ENCODE measurements at places on chromosomes 1 and 21.

- DNase-seq = no peak
These were observed 50.1 kb downstream of the COQ8A start for GRCh38 chr1:226990133-226990716.

GRCh38 chr1:53411541-53412152 lies 47.6 kb upstream of the DMRTB1 start:
- no peak for DNase-seq

- DNase-seq = peak; percentile 63
These were observed 1.1 kb upstream of the CACYBP start for GRCh38 chr1:174998569-174999215.

GRCh38 chr1:21666576-21667320 lies 2.4 kb downstream of the RAP1GAP start:
- no peak for DNase-seq

DNA sequence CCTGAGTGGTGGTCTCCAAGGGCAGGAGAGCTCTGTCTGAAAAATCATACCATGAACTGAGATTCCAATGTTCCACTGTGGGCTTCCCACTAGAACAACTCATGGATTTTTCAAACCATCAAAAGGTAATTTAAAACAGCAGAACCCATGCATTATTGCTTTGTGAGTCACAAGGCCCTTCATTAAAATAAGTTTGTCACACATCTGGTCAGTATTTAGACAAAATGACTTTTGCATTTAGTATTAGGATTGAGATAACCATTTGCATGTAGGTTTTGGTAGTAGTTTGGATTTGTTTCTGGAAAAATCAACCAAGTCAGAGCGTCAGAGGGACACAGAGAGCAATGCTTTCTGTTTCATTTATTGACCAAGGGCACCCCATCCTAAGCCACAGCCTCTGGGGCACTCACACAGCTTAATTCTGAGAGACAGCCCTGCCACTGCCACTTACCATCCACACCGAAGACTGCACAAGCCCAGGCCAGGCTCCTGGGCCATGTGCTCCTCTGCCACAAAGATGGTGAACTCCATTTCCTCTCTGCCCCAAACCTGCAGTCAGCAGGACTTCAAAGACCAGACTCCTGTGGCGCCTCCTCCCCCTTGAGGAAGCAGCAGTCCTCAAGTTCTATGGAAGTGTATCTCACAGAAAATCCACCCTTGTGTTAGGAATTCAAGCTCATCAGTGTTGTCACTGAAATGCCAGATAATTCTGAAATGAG lies 132.6 kb upstream of the DUSP10 start:
- DNase-seq = peak; percentile 59

- DNase-seq = no peak
These were observed 448.3 kb downstream of the PTPRC start for GRCh38 chr1:199087144-199087543.

- DNase-seq = no peak
These were observed 467.6 kb upstream of the PKN2 start for GRCh38 chr1:88216441-88216840.

DNA sequence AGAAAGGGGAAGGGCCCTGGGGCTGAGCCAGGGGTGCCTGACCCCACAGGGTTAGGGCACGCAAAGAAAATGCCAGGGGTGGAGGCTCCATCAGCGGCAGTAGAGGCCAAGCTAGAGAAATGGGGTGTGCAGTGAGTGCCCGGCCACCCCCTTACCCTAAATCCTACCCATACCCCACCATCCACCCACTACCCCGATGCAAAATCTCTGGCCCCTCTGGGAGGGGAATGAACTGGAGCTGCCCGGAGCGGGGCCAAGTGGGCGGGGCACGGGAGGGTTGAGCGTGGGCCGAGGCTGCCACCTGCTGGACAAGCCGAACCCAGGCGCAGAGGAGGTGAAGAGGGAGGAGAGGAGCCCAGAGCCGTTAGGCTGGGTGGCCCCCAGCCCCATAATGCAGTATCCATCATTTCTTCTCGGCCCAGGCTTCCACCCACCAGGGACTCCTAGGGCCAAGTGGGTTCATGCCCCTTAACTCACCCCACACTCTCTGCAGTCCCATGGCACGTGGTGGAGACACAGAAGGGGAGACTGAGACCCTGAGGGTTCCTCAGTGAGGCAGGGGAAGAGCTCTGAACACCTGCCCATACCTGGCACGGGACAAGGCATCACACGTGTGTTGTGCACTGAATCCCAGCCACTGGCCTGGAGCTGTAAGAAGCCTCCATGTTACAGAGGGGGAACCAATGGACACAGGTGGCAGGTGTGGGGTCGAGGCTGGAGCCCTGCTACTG lies 1.4 kb upstream of the C1QC start:
- peak; percentile 24 for DNase-seq

DNA sequence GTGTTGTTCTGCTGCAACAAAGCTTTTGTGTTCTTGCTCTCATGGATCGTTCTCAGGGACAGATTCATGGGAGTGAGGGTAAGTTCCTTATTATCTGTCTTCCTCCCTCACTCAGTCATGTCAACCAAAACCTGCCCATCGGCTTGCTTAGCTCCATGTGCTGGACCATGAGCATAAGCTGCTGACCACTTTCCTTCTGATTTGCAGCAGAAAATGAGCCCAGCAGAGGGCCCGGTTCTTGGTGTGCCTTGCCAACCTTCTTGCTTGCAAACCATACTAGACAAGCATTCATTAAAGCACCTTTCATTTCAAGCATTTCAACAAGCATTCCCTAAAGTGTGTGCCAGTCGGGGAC lies 64.0 kb upstream of the COA6 start:
- no peak for DNase-seq

- DNase-seq = peak; percentile 85
These were observed 191.4 kb downstream of the KCNK2 start for GRCh38 chr1:215273838-215274516.

- no peak for DNase-seq
These were observed 63.6 kb downstream of the RHBG start for GRCh38 chr1:156432669-156433018.

GRCh38 chr1:154154534-154155191 lies at the start of gene NUP210L:
Gene NUP210L, minus strand, starts transcription at chr1:154155073.
- no peak for DNase-seq

- no peak for DNase-seq
These were observed 462 bp upstream of the RXRG start for GRCh38 chr1:165445388-165445787.

- DNase-seq = no peak
These were observed 37.3 kb downstream of the GPR137B start for GRCh38 chr1:236179634-236180033.

- peak; percentile 38 for DNase-seq
These were observed at the start of gene IFNAR2 for GRCh38 chr21:33229784-33230544. Gene IFNAR2, plus strand, starts transcription at chr21:33229938. Its CDS starts 11,985 bp downstream, at chr21:33241923.

- no peak for DNase-seq
These were observed 144.5 kb downstream of the NAV1 start for GRCh38 chr1:201683397-201683796.

- no peak for DNase-seq
These were observed 4.3 kb downstream of the MGST3 start for GRCh38 chr1:165635329-165635728.

GRCh38 chr1:229275005-229275404 lies 4.1 kb downstream of the RAB4A start:
- DNase-seq = no peak

- DNase-seq = peak; percentile 47
These were observed 357.0 kb downstream of the GPATCH2 start for GRCh38 chr1:217273866-217274265.

- DNase-seq = peak; percentile 72
These were observed 14.8 kb upstream of the PAQR6 start for GRCh38 chr1:156262461-156263287.

GRCh38 chr21:15682977-15683376 lies 46.8 kb upstream of the USP25 start:
- DNase-seq = peak; percentile 35

DNA sequence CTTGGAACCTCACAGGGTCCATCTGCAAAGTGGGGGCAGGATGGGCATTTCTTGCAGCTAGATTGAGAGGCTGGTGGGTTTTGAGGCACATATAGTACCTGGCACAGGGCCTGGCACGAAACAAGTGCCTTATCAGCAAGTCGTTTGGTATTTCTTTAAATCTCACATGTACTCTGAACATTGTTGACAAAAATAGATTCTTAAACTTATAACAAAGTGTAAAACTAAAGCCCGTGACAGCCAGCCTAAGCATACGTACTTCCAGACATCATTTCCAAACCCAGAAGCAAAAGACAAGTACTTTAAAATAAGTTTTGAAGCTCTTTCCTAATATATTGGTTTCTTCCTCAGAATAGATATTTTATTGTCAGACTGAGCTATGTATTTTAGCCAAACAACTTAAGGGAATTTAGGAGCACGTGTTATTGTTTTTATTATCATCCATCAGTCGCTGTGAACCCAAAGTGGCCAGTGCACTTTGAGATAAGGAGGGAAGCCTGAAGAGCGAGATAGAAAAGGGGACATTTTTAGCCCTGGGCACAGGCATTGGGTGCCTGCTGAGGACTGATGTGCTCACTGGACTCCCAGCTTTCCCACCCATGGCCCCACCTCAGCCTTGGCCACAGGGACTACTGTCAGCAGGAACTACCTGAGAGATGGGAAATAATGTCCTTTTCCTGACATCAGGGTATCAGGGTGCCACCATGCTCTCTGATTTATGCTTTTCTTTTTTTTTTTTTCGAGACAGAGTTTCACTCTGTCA lies 3.0 kb downstream of the FBLIM1 start:
- DNase-seq = no peak

DNA sequence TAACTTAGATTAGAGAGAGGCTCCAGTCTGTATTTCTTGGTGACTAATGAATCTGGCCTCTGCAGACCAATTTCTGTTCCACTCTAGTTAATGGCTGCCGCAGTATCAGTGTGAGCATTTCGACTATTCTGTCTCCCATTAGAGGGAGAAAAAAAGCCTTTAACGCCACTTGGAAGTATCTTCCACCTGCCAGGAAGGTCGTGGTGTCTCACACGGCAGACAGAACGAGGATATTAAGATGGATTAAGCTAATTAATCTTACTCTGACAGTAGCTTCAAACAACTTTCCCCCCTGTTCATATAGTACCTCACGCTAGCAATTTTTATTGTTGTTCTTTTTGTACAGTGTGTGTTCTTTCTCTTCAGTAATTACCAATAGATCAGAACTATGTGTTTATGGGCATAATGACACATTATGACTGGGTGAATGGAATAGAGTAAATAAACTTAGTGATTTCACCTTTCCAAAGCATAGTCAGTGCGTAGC lies 153.8 kb downstream of the ADGRL2 start:
- no peak for DNase-seq

GRCh38 chr1:24961961-24962861 lies 32.1 kb upstream of the RUNX3 start:
- no peak for DNase-seq

GRCh38 chr1:59295618-59296017 lies 1.3 kb upstream of the FGGY start:
- DNase-seq = no peak

DNA sequence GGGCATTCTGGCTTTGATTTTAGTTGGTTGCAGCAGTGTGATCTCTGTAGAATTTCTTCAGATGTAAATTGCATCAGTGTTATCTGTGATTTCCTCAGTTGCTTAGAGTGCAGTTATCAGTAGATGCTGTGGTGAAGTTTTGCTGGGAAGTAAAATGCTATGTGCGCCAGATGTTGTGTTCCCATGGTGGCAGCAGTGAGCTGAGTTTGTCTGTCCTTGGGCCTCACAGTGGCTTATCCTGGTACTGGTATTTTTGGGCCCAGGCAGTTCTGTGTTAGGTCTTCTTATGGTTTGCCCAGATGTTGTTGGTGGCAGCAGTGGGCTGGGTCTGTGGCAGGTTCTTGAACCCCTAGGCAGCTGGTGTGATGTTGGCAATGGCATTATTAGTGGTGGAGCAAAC lies 1242.1 kb downstream of the PLA2G4A start:
- DNase-seq = no peak

DNA sequence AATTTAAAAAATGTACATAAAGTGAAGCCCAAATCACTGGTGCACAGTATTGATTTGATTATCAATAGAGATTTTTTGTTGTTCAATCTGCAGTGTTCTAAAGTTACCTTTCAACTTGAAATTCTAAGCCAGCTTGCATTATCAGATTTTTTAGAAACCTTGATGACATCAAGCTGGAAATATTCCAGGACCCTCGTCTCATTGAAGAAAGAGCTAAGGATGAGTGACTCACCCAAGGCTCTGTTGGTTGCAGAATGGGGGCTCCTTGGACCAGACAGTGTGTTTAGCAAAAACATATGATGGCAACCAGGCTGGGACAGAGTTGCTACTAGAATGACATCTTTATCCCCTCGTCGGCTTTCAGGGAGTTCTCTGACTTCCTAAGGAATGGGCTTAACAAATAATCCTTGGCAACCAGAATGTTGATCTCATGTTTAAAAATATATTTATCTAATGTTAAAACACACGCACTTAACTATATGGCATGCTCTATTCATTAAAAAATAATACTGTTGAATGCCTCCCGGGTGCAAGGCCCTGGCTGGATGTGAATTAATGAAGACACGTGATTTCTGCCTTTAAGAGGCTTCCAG lies 79.7 kb downstream of the RUNX3 start:
- peak; percentile 26 for DNase-seq

GRCh38 chr1:228898582-228898992 lies 163.3 kb downstream of the RHOU start:
- DNase-seq = no peak

DNA sequence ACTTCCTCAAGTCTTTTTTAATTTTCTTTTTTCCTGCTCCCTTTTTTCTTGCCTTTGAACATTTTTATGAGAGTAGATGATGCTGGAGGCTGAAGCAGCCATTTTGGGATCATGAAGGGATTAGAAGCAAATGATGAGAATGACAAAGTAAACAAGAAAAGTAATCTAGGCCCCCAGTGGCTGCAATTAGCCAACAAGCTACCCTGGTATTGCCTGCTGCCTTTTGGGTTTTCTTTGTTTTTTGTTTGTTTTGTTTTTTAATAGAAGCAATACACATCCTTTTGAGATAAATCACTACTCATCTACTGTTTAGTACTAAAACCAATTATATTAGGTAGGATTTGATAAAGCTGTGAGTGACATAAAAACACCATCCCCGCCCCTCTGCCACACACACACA lies 280.7 kb upstream of the ADGRL2 start:
- DNase-seq = no peak

DNA sequence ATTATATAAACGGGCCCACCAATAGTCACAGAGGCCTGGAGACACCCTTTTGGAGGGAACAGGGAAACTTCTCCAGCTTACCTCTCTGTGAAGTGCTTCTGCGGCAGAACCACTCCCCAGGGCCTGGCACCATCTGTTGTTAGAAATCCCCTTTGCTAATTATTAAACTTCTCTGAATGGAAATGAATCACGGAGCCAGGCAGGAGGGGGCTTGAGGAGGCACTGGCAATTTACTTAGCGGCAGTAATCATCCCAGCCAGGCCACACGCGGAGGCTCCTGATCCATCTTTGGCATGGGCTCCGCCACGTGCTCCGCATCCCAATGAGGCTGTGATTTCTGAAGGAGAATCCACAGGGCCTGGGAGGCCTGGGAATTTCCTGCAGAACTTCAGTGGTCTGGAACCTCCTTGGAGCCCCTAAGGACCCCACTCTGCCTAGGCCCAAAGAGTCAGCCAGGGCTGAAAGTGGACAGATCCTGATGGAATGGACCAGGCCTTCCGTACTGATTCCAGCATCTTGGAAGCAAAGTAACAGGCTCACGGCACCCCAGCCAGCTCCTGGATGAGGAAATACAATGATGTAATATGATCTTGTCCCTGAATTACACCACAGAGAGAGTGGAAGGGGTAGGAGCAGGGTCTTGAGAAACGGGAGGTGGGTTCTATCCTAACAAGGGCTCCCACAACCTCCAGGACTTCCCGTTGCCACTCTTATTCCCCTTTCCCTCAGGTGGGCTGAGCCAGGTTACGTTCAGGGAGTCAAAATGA lies 62.3 kb downstream of the GRIK3 start:
- DNase-seq = no peak

GRCh38 chr1:220497220-220497947 lies 30.6 kb upstream of the MARK1 start:
- no peak for DNase-seq

All from astrocyte of the spinal cord (primary cell).